NCI-H2029 (cell line): ENCODE measurements at places on chromosomes 7 and 10.

GRCh38 chr10:18658271-18659124 lies 733 bp upstream of the ARL5B start:
- DNase-seq = no peak

DNA sequence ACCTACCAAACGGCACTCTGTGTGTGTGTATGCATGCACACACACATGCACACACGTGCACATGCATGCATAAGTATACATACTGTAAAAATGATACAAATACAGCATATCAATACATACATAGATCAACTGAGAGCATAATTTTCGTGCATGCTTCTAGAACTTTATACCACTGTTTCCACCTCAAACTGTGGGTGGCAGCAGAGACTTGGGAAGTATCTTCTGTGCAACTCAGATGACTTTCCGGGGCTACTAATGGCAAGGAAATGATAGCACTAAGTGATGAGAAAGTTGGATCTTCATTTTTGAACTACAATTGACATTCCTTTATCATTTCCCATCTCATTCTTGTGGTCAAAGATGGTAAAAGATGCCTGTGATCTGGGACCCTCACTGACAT lies 570.7 kb downstream of the REEP3 start:
- DNase-seq = no peak

DNA sequence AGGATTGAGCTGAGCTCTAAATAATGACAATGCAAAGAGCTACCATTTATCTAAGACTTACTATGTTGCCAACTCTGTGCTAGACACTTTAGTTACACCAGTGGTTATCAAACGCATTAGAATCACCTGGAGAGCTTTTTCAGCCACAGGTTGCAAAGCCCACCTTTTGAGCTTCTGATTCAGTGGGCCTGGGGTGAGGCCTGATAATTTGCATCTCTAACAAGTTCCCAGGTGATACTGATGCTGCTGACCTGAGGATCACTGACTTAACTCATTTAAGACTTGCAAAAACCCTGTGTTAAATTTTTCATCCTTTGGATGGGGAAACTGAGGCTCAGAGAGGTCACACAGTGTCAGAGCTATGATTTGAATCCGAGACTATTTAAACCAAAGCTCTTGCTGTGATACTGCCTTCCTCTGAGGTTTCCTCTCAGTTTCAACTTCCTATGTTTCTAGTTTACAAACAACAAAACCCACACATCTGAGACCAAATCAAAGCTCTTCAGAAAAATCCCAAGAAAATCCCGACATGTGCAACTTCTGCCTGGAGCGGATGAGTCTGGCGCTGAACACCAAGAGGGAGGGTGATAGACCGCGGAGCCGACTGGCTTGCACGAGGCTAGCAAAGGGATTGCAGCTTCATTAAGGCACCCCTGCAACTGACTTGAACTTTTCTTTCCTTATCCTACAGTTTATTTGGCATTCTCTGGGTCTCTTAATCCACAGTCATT lies 124.9 kb downstream of the CYP26A1 start:
- no peak for DNase-seq

DNA sequence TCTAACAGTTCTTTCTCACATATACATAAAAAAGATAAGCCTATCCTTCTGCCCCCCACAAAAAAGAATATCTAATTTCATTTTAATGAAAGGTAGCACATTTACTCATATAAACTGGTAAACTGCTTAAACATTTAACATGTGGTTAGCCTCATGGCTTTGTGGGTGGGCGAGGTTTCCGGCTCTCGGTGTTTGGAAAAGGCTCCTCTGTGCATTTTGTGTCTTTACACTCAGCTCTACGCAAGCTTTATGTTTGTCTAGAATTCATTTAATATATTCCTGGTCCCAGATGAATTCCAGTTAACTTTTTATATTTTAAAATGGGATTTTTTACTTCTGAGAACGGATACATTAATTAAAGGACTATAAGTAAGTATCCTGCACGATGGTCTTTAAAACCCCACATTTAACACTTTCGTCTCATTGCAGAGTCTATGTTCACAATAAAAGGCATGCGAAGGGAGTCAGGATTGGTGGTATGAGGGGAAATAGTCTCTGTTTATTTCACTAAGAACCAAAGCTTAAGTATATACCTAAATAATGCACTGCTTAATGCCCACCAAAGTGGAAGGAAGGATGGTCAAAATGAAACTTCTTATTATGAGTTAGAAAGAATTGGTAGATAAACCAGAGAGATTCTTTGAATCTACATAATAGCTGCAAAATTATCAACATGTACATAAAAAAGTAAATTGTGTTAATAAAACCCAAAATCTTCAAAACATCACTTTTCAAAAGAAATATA lies 197.2 kb downstream of the CRPPA start:
- no peak for DNase-seq

DNA sequence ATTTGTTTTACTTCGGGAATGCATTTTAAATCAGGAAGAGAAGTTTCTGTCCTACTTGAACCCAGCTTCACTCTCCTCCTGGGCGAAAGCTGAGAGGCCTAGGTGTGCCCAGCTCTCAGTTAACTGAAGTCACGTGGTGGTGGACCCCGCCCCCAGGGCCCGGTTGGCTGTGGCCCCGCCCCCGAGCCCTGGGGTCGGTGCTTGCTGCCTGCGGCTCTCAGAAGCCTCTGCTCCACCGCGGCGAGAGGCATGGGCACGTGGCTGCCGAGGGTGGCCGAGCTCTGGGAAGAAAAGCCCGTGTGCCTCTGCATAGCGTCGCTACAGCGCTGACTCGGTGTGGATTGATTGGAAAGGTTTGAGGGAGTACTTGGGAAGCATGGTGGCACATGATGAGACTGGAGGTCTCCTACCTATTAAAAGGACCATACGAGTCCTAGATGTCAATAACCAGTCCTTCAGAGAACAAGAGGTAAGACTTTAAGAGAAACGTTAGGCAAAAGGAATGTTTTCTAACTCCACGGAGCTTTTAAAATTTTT lies 34.1 kb downstream of the NET1 start:
- peak; percentile 79 for DNase-seq

DNA sequence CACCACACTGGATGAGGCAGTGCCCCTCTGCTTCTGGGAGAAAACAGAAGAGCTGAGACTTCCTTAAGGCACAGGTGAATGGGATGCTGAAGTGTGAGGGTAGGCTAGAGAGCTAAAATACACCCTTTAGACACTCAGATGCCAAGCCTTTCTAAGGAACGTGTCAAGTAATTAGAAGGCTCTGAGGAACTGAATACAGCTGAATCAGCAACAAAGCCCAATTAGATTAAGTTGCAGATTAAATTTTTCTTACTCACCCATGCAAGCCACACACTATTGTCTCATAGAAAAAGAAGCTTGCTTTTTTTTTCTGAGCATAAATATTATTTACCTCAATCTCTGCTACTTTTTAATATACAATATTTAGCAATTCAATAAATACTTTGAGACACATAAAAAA lies 354.3 kb upstream of the NRG3 start:
- no peak for DNase-seq

- peak; percentile 66 for DNase-seq
Observed at GRCh38 chr7:101815826-101816594, 1.4 kb upstream of the CUX1 start.

- no peak for DNase-seq
Observed at GRCh38 chr10:122363722-122364463, 10.6 kb upstream of the PLEKHA1 start.

DNA sequence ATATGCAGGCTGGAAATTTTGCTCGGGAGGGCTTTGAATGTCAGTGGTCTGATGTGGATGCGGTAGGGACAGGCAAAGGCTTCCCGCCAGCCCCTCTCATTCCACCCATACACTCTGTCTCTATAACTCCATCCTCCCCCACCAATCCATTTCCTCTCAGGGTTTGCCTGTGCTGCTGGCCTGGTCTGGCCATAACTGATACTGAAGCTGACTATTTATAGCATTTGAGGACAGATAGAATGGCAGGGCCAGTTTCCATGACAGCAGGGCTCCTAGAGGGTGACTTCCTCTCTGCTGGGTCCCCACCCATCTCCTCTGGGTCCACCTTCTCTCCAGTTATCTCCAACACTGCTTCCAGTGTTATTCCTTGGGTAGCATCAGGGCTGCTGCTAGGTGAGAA lies 6.6 kb upstream of the PDLIM1 start:
- no peak for DNase-seq

- DNase-seq = no peak
Observed at GRCh38 chr7:28487487-28487886, 75.2 kb downstream of the CREB5 start.

GRCh38 chr10:4527281-4527970 lies 298.6 kb upstream of the AKR1E2 start:
- no peak for DNase-seq

DNA sequence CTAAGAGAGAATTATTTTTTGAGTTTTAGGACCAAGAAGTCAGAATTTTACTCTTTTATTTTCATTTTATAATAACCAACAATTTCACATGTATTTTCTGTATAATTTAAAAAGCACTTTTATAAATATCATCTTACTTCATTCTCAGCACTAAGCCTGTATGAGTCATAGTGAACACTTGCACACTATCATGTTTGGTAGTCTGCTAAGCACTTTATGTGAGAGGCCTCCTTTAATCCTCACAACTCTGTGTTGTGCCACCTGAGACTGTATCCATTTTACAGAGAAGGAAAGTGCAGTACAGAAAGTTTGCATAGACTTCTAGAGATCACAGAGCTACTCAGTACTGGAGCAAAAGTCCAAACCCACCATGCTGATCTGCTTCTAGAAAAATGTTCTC lies 939.6 kb downstream of the NRG3 start:
- no peak for DNase-seq

- no peak for DNase-seq
Observed at GRCh38 chr10:130787243-130787642, 524.3 kb downstream of the TCERG1L start.

- DNase-seq = no peak
Observed at GRCh38 chr10:24938076-24938475, 14.3 kb downstream of the PRTFDC1 start.

GRCh38 chr7:111010798-111011197 lies 80.1 kb upstream of the LRRN3 start:
- DNase-seq = no peak

DNA sequence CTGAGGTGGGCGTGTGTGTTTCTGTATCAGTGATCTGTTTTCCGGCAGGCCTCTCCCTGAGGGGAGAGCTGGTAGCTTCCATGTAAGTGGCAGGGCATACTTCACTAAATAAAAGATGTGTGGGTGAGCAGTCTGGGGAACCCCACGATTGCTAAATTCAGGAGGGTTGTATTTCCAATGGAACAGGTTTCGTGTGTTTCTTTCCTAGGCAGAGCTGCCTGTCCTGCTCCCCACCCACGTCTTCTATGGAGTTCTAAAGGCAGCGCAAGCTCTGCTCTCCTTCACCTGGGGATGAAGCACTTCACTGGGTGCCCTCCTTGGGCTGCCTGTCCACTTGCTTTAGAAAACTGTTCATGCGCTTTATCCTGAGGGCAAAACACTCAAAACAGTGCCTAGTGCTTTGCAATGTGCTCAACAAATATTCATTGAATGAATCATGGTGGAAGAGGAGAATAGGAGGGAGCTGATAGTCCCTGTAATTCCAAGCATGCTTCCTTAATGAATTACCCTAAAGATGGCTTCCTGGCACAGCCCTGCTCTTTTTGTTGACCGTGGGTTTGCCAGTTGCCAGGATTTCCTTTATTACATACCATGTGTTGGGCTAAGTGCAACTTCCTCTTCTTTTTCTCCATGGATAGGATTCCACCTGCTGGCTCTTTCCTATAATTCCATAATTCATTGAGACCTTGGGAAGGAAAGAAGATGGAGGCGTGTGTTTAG lies 50.6 kb upstream of the SRPK2 start:
- DNase-seq = peak; percentile 89

- no peak for DNase-seq
Observed at GRCh38 chr7:30286749-30287148, 2.4 kb downstream of the ZNRF2 start.

GRCh38 chr10:105797234-105797890 lies 1156.3 kb downstream of the SORCS3 start:
- DNase-seq = no peak

DNA sequence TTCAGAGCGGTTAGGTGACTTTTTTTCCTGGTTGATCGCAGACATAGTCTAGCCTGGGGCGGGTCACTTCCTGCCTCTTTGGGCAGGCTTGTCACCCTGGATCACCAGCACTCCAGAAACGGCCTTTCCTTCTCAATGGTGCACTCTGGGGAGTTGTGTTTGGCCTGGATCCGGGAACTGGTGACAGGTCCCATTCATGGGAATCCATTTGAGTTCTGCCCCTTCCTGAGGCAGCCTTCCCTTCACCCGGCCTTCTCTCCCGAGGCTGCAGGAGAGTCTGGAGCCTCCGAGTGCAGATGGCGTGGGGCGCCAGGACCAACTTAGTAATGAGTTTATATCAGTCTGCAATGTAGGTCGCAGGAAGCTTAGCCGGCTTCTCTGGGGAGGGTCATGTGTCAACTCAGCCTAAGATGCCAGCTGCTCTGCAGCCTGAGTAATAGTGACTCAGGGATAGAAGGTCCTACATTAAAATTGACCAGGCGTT lies 54.2 kb downstream of the TACR2 start:
- DNase-seq = peak; percentile 43

- DNase-seq = no peak
Observed at GRCh38 chr10:97643441-97643985, 3.0 kb downstream of the PI4K2A start.

DNA sequence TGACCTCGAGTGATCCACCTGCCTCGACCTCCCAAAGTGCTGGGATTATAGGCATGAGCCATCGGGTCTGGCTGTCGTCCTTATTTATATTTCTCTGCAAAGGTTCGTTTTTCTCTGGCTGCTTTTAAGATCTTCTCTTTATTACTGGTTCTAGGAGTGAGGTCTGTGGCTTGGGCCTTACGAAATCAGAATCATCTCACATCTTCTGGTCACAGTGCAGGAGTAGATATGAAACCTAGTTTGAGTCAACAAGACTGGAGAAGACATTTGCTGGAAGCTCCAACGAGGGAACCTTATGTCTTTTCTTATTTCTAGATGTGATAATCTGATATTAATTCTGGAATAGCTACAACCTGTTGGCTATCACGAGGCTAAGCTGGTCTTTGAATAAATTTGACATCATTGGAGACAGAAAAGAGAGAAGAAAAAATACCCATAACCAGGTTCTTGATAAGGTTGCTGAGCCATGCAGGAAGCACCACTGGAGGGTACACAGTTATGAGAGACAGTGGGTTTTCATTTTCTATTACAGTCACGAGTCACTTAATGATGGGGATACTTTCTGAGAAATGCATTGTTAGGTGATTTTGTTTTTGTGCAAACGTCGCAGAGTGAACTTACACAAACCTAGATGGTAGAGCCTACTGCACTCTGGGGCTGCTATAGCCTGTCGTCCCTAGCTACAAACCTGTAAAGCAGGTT lies 25.6 kb upstream of the IL15RA start:
- no peak for DNase-seq

DNA sequence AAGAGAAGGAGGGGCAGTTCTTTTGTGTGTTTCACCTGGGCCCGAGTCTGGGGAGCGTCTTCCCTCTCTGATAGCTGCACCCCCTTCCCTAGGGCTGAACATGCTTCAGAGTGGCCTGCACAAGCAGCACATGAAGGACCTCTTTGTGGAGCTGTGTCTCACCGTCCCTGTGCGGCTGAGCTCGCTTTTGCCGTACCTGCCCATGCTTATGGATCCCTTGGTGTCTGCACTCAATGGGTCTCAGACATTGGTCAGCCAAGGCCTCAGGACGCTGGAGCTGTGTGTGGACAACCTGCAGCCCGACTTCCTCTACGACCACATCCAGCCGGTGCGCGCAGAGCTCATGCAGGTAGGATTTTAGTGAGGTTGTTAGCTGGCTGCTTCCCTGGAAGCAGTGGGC lies 39.0 kb downstream of the TRRAP start:
- no peak for DNase-seq
